ENCODE measurements at places on chromosomes 3 and 15.

- no peak for DNase-seq
These were observed 161.3 kb downstream of the ABHD5 start for GRCh38 chr3:43852066-43852465.

DNA sequence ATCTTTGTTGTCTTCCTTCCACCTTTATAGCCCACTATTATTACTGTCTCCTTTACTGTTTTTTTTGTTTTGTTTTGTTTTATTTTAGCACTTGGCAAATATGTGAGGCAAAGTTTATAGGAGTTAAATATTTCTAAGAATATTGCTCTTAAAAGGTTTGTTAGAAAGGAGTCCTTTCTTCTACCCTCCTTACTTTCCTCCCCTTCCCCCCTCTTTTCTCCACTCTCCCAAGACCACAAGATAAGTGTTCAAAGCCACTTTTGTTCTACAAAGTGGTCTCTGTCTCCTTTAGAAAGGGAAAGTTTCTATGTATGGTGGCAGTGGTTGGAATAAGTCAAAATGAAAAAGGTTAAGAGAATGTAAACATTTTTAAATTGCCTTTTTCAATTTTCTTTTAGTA is 130.7 kb upstream of the TSC22D2 start:
- DNase-seq: no peak

- DNase-seq: no peak
These were observed 339.9 kb upstream of the KCNH8 start for GRCh38 chr3:18808429-18808828.

DNA sequence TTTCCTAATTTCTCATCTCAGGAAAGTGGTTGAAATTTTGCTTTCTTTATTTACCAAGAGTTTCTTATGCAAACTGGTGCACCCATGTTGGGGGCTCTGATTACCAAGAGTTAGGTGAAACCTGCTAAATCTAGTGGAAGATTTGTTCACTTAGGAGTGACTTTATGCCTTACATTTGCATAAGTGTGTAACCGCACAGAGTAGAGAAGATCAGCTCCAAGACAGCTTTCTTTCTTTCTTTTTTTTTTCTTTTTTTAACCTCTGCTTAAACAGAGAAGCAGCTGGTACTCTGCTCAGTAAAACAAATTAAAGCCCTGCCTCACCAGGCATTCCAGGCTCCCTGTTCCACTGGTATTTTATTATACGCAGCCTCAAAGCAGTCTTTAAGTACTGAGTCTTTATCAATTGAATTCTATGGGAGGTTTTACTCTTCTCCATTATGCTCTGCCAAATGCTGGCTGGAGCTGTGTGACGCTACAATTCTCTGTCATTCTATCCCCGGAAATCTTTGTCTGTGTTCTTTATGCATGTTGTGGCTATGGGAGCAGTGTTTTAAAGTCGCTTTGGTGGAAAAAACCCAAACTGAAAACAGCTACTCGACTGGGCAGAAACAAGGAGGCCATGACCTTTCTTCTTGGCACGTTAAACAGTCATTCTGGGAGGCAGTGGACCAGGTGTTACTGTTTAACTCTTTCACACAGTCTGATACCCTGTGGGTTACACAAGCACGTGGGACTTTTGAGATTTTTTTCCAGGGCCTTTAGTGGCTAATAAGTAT is 55.2 kb upstream of the GBE1 start:
- no peak for DNase-seq

- DNase-seq: no peak
These were observed 36.5 kb upstream of the PCSK6 start for GRCh38 chr15:101526021-101526420.

DNA sequence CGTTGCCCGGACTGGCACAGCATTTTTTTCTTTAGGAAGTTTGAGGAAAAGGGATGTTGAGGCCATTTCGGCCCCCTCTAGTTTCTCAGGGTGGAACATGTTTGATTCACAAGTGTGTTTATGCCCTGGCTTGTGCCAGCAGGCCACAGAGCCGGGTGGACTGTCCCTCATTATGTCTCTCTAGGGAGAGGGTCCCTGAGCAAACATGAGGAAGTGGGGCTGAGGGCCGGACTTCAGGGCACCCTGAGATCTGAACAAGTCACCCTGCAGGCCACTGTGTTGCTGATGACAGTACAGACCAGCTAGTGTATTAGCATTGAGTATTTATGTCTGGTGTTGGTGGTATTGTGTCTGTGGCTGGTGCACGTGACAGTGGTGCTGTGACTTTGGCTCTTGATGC is 34.9 kb downstream of the RNU5B-1 start:
- no peak for DNase-seq

GRCh38 chr3:107977221-107978130 is 113.4 kb downstream of the CD47 start:
- no peak for DNase-seq

GRCh38 chr15:50377867-50378751 is 23.1 kb upstream of the GABPB1 start:
- no peak for DNase-seq

DNA sequence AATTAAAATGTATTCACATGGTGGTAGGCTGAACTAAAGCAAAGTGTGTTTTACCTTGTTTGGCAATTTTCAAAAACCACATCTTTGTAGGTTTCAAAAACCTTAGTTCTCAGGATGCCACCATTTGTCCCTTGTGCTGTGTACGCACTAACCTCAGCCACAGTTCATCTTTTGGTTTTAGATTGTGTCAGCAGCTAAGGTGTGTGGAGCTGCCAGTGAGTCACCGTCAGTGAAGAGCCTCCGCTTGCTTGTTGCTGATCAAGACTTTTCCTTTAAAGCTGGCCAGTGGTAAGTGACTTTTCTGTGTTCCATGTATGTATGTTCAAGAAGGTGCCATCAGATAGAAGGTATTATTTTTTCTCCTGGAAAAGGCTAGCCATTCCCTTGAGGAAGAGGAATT is 21.1 kb downstream of the OXNAD1 start:
- no peak for DNase-seq

- no peak for DNase-seq
These were observed 26.1 kb downstream of the ABTB1 start for GRCh38 chr3:127698691-127699415.

- DNase-seq: no peak
These were observed 67.9 kb downstream of the BFSP2 start for GRCh38 chr3:133467780-133468179.

DNA sequence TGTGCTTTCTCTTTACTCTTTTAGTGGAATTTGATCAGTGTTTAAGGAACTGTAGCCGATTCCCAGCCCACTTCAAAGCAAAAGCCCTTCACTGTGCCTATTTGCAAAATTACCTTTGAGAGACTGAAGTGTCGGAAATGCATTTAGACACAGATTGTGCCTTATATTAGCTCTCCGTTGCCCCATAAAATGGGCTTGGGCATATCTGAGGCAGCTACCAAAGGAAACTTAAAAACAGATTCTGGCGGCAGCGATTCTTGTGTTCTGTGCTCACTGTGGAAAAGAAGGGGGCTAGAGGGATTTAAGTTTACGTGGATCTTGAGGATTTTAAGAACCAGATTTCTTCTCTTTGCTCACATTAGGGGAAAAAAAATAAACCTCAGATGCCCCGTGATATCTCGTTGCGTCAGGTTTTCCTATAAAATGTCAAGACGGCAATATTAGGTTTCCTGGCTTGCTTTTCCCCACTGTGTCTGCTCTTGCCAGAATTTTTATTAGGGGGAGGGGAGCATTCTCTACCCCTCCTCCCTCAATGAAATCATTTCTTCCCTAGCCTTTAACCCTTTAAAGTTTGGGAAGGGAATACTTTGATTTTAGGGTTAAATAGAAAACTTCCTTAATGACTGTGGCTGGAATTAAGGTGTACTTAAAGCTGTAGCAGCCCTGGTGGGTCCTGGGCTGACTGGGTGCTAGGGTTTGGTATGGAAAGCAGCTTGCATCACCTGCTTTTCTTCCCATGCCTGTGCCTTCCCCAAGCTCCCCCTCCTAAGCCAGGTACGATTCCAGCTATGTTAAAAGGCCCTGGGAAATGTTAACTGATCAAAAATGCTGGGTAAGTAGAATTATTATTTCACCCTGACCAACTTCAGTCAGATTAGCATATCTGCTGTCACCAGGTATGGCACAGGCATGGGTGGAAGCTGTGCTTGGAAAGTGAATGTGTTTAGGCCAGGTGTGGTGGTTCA is 73.8 kb downstream of the SMAD3 start:
- DNase-seq: no peak

GRCh38 chr3:17994167-17994566 is 251.7 kb upstream of the TBC1D5 start:
- DNase-seq: no peak

DNA sequence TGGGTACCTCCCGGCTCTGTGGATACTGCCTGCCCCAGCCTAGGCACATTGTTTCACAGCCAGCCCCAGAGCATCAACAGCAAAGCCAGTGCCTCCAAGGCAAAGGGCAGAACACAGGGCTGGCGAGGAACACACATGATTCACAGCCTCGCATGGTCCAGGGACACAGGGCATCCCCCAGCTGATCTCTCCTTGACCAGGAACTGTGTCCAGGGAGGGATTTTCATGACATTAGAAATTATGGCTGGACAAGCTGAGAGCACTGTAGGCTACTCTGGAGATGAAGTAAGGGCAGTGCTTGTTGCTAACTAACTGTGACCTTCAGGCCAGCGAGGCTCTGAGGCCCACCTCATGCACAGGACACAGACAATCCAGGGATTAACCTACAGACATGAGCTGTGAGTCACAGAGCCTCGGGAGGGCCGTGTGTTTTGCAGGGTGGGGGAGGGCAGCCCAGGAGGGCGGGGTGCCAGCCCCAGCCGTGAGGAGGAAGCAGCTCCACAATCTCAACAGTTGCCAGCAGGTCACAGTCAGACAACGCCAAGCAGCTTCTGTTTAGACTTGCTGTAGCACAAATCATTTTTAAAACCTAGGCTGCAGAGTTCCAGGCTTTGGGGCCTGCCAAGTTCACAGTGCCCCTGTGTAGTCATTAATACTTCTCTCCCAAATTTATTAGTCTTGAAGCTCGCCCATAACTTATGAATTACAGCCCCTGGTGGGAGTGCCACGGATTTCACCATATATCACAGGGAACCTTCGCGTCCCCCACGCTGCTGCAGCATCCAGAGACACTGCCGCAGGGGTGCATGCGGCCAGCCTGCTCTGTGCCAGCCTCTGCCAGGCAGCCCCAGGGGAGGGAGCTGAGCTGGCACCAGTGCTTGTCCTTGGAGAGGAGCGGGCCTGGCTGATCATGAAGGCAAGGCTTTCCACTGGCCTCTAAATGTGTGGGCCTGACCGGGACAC is 114.7 kb downstream of the ETFA start:
- DNase-seq: no peak
